ENCODE measurements at places on chromosomes 16 and 17. TPM values are rescaled to one million over a fixed set of nuclear protein-coding genes. Genes with fewer than 3 reads are reported as not detected.
A peak's percentile ranks its signal among the peaks of the same experiment; 100 is the strongest.

TBC1D3B gene
- total RNA-seq: 3.3 TPM

ACLY gene
- total RNA-seq: 58.4 TPM

GRCh38 chr17:34757106-34757505, 177.7 kb downstream of the TMEM132E start:
- DNase-seq: no peak

DNA sequence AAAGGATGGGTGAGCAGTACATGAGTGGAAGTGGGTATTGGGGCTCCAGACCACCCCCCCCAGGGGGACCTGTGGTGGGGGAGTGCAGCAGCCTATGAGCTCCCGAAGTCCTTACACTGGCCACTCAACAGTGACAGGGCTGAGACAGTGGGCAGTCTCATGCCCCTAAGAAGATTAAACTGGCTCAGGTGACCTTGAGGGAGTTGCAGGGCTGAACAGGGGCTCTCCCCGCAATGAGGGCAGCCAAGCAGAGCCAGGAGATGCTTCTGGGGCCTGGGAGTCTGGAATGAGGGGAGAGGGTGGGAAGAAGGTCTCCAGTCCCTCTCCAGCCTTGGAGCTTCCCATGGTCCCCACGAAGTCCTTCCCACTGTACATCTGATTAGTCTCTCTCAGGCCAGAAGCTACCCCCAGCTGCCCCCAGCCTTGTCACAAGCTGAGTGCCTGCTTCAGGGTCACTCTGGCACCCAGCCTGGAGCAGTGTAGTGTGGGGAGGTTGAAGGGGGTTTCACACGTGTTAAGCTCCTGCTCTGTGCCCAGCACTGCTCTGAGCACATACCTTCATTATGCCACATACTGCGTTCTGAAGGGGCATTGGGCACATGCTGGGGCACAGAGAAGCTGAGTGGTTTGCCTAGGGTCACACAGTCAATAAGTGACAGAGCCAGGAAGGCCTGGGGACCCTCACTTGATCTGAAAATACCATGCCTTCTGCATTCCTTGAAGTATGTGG, 1.0 kb upstream of the CDH16 start:
- no peak for DNase-seq

DNA sequence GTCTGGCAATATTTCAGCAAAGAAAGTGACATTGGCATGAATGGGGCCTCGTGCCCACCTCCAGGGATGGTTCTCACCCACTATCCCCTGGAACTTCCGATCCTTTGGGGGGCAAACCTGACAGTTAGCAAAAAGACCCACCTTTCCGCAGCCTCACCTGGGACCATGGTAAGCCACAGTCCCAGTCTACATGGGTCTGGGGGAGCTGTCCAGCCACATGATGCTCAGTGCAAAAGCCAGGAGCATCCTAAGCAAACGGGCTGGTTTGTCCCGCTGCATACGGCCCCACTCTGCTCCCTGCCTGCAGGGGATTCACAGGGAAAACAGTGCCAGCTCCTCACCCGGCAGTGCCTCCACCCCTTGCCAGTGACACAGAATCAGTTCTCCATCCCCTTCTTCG, 19.3 kb downstream of the AIPL1 start:
- DNase-seq: no peak

DNA sequence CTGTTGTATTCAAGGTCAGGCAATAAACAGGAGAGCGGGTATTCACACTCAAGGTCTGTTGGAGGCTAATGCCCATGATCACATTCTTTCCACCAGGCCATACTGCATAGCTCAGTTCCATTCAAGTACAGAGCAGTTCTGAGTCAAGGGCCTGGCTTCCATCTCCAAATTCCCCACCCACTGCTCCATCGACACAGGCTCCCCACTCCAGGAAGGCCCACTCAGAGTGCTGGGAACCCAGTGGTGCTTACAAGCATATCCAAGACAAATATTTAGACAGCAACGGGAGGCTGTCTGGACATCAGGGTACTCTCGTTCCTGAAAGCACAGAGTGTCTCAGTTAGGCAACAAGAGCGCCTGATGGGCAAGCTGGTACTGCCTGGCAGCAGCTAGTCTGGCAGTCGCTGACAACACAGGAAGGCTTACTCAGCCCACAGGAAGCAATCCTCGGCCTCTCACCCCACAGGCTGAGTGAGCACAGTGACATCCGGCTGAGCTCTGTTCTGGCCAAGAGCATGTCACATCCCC, 40.9 kb downstream of the RFFL start:
- peak; percentile 15 for DNase-seq

- DNase-seq: peak; percentile 97
These were observed 20.6 kb upstream of the SPNS3 start for GRCh38 chr17:4412933-4413831.

DNA sequence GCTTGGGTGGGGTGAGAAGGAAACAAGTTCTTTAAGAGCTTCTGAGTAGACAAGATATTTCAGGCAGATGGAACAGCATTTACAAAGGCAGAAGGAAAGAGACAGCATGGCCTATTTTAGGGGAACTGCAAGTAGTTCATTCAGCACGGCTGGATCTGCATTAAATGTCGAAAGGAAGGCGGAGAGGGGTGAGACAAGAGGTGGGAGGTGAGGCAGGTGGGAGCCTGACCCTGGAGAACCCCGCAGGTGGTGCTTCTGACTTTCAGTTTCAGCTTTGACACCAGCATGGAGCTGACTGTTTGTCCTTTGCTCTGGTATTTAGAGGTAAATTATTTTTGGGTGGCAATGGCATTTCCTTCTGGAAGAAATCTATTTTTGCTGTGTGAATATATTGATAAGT, 194.8 kb downstream of the HS3ST4 start:
- no peak for DNase-seq

GRCh38 chr17:64424324-64424849, 24.5 kb upstream of the MILR1 start:
- DNase-seq: no peak

DNA sequence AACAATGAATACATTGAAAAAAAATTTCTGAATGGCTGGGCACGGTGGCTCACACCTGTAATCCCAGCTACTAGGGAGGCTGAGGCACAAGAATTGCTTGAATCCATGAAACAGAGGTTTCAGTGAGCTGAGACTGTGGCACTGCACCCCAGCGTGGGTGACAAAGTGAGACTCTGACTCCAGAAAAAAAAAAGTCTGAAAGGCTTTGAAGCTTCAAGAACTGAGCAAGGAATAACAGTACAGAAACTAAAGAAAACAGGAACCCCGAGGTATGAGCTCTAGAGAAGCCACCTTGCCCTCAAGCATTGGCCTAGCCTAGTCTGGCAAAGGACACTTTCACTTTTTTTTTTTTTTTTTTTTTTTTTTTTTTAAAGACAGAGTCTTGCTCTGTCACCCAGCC, 45.0 kb downstream of the TEX2 start:
- DNase-seq: no peak

GRCh38 chr17:12022310-12022709, 1.6 kb downstream of the MAP2K4 start:
- no peak for DNase-seq

DNA sequence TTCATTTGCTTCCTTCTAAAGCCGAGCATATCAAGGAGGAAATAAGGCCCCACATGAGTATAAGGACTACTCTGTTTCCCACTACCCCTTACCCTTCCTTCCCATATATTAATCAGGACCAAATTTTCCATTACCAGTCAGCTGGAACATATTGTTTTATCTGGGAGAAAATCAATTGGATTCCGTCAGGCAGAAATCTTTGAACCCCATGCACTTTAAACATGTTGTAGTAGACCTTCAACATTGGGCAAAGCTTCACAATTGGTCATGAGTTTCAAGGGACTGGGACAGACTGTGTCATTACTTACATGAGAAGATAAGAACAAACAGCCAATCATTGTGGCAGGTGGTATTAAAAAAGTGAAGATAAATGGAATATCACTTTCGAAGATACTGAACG, 70.3 kb downstream of the ABCA8 start:
- no peak for DNase-seq
